Ureter (tissue), 1 donor: ENCODE measurements at places on chromosomes 16 and 17. TPM values are rescaled to one million over a fixed set of nuclear protein-coding genes. Genes with fewer than 3 reads are reported as not detected.

DNA sequence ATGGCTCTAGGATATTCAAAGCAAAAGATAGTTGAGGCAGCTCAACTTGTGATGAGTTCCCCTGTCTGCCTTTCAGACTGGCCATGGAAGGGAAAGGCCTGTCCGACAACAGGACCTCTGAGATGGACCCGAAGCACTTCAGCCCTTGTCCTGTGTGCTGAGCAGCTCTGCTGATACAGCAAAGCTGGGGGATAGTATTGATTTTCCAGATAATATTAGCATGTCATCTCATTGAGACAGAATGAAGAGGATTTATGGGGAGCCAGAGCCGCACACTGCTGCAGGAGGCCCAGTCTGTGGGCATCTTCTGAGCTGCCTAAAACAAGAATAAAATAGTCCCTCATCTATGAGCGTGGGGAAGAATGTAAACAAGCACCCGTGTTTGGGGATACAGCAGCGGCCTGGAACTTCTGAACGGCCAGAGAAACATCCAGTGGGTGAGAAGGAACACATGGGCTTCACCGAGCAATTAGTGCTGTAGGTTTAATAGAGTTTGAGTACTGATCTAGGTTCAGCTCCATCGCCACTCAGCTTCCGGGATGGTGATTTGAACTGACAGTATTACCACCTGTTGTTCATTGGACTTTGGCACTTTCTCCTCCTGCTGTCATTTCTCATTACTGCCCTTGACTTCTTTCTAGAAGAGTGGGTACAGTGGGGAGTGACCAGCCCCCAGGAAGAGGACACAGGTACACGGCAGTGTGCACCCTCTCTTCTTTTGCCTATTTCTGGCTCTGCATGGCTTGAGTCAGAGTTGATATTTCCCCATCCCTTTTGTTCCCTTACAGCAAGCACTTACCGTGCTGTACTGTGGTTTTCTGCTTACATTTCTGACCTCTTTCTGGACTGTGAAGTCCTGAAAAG is 96.5 kb upstream of the TBX2 start:
- no peak for DNase-seq

Gene NOD2
- total RNA-seq = 2.2 TPM

Gene ZNF771
- total RNA-seq = 5.2 TPM

DNA sequence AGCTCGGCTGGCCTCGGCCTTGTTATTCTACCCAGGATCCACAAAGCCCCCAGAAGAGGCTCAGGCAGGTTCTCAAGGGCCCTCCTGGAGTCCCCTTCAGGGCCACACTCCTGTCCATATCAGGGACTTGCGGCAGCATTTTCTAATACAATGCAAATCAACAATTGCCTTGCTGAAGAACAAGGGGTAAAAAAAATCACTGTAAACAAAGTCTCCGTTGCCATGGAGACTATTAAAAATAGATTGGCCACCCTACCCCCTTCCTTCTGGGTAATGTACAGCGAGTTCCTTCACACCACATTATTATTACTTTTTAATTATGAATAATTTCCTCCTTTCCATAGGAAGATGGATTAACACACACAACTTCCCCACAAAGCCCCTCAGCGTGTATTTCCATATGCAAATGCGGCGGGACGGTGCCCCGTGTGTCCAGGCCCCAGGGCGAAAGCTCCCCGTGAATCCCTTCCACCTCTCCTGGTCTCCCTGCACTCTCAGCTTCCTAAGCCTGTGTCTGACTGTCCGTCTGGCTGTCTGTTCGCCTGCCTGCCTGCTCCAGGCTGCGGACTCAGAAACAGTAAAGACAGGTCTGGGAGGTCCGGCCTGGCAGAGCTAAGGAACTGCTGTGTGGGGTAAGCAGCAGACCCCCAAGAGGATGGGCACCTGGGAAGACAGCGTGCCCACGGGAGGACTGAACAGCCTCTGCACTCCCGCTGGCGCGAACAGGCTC is 196.6 kb downstream of the RBFOX3 start:
- no peak for DNase-seq

GRCh38 chr17:13569398-13570123 is 32.2 kb downstream of the HS3ST3A1 start:
- DNase-seq = no peak

Gene AGRP
- total RNA-seq = not detected

DNA sequence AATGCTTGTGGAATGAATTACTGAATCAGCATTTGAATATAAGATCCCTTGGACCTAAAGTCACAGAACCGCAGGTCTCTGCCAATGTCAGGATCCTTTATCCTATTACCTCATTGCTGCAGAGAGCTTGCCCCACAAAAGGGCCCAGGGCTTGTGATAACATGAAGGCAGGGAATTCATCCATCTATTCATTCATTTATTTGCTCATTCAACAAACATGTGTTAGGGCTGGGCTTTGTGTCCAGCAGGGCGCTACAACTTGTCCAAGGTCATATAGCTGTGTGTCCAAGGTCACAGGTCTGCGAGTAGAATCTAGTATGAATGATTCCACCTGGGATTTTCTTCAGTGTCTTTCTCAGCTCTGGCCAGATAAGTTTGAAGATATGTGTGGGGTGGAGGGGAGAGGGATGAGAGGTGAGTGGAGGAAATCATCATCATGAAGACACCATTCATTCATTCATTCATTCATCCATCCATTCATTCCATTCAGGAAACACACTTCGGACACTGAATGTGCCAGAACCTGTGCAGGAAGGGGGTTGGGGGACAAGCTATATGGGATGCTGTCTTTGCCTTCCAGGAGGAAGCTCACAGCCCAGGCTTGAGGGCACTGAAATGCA is 1.3 kb upstream of the UNC45B start:
- DNase-seq = no peak

DNA sequence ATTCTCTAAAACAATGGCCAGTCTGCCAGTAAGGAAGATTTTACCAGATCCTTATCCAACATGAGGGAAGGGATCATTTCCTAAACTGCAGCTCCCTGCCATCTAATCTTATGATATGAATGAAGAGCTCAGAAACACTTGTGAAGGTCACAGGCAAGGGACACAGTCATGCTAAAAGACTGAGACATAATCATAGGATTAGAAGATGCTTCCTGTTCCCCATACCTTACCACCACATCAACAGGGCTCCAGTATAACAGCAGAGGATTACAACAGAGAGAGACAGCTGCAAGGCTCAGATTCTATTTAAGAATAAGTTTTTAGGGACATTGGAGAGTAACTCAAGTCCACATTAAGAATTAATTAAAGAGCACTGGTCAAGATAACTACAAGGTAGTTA is 93.3 kb downstream of the BRIP1 start:
- no peak for DNase-seq

Gene KRTAP3-2
- not detected for total RNA-seq

Gene NDUFAF8
- 52.9 TPM for total RNA-seq

- no peak for DNase-seq
Observed at GRCh38 chr17:79024901-79025737, 1.1 kb downstream of the C1QTNF1 start.
